CD4-positive, alpha-beta T cell treated with Interferon alpha-2 for 1 hour (primary cell): ENCODE measurements at places on chromosomes 7 and 10.

- DNase-seq: no peak
Measured at GRCh38 chr7:19871102-19871501, 97.7 kb upstream of the TMEM196 start.

DNA sequence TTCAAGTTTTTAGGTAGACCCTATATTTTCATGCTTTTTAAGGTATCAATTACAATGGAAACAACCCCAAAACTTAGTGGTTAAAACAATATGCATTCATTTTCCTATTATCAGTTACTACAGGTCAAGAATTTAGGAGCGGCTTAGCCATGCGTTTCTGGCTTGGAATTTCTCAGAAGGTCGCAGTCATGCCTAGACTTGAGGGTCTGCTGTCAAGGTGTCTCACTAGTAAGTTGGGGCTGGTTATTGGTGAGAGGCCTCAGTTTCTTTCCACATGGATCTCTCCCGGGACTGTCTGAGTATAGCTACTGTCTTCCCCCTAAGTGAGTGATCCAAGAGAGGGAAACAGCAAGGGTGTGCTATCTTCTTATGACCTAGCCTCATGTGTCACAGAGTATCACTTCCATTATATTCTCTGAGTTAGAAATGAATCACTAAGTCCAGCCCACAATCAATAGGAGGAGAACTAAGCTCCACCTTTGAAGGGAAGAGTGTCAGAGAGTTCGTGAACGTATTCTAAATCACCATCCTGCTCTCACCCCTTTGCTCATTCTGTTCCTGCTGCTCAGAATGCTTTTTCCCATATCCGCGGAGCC is 80.5 kb downstream of the RTKN2 start:
- no peak for DNase-seq

DNA sequence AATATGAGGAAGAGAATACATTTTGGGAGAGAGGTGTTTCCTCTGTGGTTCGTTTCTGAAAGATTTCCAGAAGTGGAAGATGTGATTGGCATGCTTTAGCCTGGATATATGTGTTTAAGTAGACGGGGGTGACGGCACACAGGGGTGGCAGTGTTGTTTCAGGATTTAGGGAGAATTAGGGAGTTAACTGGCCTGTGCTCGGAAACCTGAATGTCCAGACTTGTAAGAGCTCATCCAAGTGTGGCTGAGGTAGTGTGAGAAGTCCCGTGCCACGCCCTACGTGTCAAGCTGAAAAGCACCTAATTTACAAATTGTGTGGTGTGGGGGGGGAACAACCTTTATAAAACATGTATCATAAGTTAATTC is 1.1 kb downstream of the RALA start:
- peak; percentile 8 for DNase-seq

- DNase-seq: no peak
Measured at GRCh38 chr7:22385326-22385725, 28.4 kb upstream of the RAPGEF5 start.

GRCh38 chr10:101301111-101301731 is 52.7 kb upstream of the BTRC start:
- DNase-seq: peak; percentile 21

GRCh38 chr10:77164616-77165311 is 472.8 kb downstream of the KCNMA1 start:
- no peak for DNase-seq

- DNase-seq: no peak
Measured at GRCh38 chr7:157759246-157759805, 422.5 kb downstream of the DNAJB6 start.

DNA sequence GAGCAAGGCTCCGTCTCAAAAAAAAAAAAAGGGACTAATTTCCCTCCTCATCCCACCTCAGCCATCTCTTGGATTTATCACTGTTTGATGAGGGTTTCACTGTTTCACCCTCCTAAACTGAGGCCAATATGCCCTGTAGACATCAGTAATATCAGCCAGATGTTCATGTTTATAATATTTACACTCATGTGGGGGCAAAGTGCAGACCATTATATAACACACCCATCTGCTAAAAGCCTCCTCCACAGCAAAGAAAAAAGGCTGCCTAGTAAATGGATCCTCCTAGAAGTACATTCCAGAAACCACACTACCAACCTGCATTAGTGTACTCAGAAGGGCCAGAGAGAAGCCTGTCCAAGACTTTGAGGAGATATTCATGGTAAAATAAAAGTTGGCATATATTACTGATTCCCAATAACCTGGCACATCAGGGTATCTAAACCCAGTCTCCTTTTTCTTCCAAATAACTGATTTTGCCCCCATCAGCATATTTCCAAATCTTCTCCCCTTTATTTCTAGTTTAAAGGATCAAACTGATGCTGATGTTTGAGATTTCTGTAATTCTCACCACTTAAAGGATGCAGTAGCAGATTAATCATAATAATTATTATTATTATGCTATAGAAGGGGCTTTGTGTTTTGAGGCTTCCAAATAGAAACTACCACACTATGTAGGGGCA is 55.1 kb downstream of the LGI1 start:
- DNase-seq: no peak

GRCh38 chr10:75165684-75166622 is 44.6 kb upstream of the VDAC2 start:
- no peak for DNase-seq

DNA sequence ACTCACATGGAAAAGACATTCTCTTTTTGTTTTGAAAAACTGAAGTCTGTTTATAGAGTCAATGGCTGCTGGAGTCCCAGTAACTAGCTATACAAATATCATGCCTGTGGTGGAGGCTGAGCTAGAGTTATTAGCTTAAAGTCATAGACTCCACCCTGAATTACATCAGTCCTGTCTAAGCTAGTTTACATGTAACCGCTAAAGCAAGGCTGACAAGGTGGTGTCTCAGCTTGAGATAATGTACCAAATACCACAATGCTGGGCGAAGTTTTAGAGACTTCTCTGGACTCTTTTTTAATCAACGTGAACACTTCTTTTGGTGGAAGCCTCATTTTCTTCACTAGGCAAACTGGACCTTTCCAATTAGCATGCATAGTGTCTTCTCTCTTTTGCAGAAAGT is 219.4 kb downstream of the ANK3 start:
- DNase-seq: no peak

DNA sequence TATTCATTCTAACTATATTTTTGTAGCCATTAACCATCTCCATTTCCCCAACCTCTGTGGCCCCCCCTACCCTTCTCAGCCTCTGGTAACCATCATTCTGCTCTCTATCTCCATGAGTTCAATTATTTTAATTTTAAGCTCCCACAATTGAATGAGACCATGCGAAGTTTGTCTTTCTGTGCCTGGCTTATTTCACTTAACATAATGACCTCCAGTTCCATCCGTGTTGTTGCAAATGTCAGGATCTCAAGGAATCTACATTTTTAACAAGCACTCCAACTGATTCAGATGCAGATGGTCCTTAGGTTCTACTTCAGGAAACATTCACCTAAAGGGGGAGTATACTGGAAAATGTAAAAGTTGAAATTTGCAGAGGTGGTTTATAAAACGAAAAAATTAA is 60.2 kb upstream of the PTPN12 start:
- DNase-seq: no peak

- peak; percentile 27 for DNase-seq
Measured at GRCh38 chr7:26398427-26398755, 106.7 kb downstream of the SNX10 start.

DNA sequence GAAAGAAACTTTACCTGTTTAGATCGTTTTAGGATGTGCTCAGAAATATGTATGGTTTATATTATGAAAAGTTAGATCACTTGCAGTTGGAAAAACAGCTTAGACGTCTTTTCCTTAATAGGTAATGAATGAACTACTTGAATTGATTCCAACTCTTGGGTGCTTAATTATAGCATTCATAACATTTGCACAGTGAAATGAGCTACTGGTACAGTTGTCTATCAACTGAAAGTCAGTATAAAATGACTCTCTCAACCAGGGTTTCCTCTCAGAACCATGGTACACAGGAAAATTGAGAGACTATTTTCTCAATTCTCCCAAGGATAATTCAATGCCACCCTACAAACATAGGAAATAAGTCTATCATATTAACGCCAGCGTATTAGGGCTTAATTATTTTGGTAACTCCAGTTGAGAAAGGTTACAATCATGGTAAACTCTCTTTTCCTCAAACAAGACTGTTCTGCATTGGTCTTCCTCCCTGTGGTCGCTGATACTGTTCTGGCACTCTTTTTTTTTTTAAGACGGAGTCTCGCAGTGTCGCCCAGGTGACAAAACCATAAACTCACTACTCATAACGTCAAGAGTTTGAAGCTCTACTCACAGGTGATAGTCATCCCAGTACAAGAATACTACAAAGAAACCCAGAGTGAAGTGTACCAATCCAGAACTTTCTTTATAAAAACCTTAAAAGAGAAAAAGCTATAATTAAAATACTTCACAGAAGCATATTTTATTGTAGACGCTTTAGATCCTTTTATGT is 2.0 kb downstream of the ANLN start:
- DNase-seq: peak; percentile 17

DNA sequence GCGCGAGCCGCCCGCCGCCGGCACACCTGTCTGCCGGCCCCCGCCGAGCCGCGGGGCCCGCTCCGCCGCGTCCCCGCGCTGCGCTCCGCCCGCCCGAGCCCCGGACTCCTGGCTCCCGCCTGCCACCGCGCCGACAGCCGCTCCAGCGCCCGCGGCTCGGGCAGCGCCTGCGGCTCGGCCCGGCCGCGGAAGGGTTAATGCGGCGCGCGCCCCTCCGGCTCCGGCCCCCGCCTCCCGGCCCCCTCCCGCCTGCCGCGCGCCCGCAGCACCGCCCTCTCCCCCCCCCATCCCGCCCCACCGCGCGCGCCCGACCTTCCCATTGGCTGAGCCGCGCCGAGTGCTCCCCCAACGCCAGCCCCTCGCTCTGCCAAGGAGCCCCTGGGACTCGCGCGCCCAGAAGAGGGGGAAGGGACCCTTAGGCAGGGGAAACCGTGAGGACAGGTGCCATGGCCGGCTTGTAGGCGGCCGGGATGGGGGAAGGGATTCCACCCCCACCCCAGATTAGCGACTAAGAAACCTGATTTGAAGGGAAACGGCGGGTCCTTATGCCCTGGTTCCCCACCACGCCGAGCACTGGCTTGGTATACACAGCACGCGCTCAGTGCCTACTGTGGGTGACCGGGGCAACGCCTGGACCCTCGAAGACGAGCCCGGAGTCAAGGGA is at the start of gene KCNH2:
Gene KCNH2 (minus strand): TSS at position 196 of the 664 bp plus-strand sequence. CDS start 408 bp downstream, outside the sequence.
- DNase-seq: peak; percentile 55

DNA sequence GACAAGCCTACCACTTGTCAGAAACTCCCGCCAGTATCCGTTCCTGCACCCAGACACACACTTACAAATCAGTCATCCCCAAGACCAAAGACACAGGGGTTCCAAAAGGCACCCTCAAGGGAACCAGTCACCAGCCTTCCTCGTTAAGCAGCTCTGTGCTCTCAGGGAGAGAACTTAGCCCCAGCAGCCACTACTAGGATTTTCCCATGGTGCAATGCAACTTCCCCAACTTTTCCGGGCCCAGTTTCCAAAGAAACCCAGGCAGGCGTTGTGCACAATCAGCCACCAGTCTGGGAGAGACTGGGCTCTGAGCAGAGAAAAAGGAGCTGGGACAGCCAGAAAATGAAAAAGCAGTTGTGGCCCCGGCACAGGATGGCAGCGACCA is 1.2 kb downstream of the DLG5 start:
- no peak for DNase-seq

DNA sequence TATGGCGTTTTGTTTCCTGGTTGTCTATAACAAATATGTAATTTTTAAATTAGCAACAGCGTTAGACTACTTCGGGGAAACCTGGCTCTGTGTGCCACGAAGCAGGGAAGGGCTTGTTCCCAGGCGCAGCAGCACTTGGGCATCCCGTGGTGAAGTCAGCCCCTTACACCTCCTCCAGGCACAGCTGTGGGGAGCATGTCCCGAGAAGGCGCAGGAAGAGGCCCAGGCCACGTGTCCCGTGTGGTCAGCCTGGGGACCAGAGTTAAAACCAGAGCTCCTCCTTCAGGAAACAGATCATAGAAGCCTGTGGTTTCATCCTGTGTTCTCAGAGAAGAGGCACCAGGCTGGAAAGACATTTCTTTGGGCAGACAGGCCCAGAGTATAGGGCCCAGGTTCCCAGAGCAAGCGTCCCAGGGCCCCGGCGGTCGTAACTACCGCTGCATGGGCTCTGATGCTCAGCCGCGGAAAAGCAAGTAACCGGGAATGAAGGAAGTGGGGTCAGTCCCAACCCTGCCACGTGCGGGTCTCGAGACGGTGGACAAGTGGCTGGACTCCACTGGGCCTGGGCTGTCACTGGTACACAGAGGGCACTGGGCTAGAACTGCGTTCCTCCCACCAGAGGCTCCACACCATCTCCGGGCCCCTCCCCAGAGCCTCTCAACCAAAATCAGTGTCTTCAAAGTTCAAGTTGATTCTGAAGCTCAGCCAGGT is 7.1 kb downstream of the NUDT1 start:
- DNase-seq: peak; percentile 28
